Dermis microvascular lymphatic vessel endothelial cell (primary cell): ENCODE measurements at places on chromosomes 12 and 14.

DNA sequence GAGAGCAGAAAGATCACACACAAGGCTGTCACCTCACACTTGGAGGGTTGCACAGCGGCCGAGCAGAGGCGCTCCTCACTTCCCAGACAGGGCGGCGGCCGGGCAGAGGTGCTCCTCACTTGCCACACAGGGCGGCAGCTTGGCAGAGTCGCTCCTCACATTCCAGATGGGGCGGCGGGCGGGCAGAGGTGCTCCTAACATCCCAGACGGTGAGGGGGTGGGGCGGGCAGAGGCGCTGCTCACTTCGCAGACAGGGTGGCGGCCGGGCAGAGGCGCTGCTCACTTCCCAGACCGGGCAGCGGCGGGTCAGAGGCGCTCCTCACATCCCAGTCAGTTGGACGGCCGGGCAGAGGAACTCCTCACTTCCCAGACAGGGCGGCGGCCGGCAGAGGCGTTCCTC lies 9.1 kb downstream of the TMBIM4 start:
- DNase-seq, result no peak

DNA sequence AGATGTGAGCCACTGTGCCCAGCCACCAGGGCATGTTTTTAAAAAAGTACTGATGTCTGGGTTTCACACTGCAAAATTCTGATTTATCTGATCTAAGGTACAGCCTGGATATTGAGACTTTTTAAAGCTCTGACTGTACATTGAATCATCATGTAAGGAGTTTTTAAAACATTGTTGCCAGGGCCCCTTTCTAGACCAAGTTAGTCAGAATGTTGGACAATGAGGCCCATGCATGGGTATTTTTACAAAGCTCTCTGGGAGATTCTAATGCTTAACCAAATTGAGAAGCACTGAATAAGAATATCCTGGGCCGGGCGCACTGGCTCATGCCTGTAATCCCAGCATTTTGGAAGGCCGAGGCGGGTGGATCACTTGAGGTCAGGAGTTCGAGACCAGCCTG lies 16.7 kb downstream of the TMEM19 start:
- no peak for DNase-seq

- no peak for DNase-seq
These were observed 480.4 kb downstream of the DIO2 start for GRCh38 chr14:79730953-79731352.

GRCh38 chr12:122687086-122687485 lies 16.1 kb downstream of the HCAR2 start:
- DNase-seq, result no peak

DNA sequence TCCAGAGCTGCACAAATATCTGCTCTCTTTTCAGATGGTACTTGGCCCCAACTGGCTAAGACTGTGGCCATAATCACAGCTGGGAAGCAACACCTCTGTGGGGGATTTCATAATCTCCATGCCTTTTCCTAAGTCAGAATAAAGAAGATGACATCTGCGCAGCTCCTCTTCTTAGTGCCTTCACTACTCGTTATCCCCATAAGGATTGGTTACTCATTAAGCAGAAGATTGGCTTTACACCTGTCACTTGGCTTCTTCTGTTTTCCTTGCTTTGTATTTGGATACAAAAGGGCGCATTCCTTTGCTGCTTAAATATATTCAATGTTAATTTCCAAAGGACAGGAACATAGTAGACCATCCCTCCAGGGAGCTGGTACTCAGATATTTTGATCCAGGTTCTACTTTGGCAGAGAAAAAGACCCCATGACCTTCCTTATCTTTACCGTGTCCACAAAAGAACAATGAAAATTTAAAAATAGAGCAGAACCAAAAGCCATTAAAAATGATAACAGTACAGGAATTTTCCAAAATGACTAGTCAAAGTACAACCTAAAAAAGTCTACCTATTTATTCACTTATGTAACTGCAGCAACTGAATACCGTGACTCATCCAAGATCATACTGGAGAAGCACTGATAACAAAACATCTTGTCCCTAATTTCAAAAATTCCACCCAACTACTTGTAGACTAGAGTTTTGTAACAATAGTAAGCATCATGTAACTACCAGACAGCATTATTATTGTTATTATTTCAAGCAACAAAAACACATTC lies 352.3 kb upstream of the TMPO start:
- DNase-seq, result no peak

GRCh38 chr12:98106031-98106683 lies 409.2 kb upstream of the TMPO start:
- DNase-seq, result no peak

DNA sequence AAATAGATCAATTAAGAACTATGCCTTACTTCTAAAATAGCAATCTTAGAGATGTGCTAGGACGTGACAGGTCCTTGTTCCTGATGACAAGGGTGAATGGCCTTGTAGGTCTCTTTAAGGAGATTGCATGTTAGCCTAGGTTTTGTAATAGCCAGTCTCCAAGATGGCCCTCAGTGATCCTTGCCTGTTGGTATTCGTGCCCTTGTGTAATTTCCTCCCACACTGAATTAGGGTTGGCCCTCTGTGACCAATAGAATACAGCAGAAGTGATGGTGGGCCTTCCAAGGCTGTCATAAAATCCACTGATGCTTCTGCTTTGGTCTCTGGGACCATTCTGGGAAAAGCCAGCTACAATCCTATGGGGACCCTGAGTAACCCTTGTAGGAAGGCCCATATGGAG lies 38.2 kb upstream of the SNX6 start:
- no peak for DNase-seq

DNA sequence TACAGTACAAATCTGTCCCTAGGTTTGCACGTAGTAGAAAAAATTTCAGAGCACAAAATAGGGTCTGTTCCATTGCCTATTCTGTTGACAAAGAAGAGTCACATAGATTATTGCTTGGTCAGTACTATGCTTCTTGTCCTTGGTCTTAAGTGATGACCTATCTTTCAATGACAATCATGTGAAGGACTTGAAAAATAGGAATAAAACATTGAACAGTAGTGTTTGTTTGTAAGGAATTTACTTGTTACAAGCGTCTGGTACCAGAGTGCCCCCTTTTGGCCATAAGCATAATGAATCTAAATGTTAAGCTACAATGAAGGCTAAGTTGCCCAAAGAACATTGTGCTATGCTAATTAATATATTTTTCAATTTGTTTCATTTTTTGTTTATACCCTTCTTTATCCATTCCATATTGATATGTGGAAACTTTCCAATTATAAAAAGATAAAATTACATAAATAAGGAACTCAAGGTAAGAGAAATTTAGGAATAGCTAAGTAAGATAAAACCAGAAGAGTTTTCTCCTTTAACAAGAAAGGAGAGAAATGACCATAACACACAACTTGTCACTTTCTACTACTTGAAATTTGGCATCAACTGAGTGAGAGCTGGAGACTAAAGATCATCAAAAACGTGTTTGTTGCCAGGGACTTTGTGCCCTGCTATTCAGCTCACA lies 204.7 kb downstream of the EPS8 start:
- DNase-seq, result peak; percentile 81

DNA sequence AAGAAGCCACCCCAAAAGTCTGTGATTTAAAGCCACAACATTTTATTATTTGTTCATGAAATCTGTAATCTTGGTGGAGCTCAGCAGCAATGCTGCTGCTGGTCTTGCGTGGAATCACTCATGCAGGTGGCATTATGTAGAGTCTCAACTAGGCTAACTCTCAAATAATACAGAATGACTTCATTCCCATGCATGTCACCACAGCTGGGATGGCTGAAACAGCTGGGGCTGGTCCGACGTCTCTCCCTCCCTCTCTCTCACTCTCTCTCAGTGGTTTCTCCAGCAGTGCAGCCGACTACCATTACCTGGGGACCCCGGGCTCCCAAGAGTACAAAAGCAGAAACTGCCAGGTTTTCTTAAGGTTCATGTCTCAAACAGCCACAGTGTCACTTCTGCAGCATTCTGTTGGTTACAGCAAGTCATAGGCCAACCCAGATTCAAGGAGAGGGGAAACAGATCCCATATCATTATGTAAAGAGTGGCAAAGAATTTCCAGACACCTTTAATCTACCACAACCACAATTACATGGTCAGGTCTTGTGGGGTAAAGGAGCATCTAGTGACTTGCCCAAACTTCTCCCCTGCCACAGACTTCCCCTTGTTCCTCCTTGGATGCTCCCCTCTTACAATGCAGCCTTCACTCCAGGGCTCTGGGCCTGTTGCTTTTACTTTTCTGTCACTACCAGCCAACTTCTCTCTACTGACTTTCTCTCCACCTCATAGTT lies 192.0 kb upstream of the HMGA2 start:
- DNase-seq, result no peak

GRCh38 chr14:90087433-90087832 lies 25.6 kb downstream of the KCNK13 start:
- no peak for DNase-seq

DNA sequence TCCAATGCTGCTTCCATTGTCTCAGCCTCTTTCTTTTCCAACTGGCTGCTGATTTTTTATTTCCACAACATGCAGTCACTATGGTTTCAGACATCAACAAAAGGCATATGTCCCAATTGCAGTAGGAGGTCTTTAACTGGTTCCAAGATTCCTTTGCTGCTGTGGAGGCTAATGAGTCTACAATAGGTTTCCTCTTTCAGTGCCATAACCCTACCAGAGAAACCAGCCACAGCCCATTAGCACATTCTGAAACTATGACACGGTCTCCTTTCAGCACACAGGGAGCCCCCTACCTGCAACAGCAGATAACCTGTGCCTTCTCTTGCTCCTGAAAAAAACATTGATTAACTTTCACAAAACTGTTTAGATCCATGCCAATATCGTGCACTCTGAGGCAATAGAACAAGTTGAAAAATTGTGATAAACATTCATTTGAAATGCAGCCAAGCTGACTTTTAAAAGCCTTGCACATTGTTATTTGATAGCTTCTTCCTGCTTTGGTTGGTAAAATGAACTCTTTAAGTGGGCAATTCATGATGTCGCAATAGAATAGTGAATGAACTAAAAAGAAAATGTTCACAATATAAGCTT lies 32.4 kb downstream of the PLEKHG7 start:
- DNase-seq, result peak; percentile 95

DNA sequence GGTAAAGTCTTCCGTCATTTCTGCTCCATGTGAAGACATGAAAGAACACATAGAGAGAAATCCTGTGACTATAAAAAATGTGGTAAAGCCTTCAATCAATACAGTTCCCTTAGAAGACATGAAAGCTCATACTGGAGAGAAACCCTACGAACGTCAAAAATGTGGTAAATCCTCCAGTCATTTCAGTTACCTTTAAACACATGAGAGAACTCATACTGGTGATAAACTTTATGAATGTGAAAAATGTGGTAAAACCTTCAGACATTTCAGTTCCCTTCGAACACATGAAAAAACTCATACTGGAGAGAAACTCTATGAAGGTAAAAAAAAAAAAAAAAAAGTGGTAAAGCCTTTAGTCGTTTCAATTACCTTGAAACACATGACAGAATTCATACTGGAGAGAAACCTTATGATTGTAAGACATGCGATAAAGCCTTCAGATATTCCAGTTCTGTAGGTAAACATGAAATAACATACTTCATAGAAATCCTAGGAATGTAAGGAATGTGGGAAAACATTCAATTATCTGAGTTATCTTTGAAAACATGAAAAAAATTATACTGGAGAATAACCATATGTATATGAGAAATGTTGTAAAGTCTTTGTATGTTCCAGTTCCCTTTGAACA lies 60.4 kb downstream of the MAP4K5 start:
- DNase-seq, result no peak

DNA sequence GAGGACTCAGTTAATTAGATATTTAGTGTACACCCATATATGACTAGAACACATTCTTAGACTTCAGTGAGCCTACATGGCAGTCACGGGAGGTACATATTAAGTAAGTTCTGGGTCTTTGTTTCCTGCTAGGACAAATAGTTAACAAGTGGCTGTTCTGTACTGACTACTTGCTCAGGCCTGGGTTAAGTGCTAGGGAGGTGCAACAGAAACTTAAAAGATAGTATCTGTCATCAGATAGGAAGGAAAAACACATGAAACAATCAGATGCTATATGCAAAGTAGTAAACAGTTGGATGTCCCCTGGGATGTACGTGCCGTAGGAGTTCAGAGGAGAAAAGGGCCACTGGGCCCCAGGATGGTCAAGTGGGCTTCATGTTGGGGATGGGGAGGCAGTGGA lies 59.5 kb downstream of the SLC4A8 start:
- no peak for DNase-seq

DNA sequence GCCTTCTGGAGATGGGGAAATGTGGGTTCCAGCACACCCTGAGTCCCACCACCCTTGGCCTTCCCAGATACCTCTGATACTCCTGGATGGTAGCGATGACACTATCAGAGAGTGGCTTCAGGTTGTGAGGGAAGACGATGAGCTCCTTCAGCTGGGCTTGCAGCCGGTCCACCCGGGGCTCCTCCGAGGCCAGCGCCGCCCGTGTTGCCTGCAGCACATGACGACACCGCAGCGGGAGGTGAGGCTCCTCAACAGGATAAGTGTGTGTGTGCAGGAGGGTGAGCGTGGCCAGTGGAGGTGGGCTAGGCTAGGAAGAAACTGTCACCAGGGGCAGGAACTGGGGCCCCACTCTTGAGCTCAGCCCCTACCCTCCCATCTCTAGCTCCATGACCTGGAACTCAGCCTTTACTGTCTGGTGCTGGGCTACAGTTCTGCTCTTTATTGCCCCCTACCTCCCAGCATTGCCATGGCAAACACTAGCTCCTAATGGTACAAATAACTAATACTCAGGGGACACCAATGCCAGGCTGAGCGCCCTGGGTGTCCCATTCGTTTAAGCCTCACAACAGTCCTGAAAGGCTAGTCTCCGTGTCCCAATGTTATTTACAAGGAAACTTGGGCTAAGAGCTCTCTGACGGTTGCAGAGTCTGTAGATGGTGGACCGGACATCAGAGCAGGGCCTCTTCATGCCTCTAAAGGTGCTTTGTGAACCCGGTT lies 64.1 kb downstream of the SYNE3 start:
- no peak for DNase-seq

DNA sequence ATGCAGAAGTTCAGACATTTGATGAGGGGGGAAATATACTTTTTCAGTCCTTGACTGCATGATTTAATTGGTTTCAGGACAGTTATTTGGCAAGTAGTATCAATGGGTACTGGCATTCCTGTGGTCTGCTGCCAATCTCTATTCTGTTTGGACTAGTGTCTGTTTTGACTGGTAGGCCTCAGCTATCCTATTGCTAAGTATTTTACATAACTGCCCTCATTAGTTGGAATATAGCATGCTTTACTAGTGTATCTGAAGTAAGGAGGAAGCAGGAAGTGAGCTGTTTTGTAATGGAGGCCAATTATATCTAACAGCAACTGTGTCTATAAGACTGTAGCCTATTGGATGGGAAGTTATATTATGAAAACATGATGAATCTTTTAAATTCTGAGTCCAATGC lies 104.3 kb downstream of the FLRT2 start:
- DNase-seq, result peak; percentile 26

GRCh38 chr12:69821456-69822159 lies 3.4 kb upstream of the MYRFL start:
- peak; percentile 73 for DNase-seq

DNA sequence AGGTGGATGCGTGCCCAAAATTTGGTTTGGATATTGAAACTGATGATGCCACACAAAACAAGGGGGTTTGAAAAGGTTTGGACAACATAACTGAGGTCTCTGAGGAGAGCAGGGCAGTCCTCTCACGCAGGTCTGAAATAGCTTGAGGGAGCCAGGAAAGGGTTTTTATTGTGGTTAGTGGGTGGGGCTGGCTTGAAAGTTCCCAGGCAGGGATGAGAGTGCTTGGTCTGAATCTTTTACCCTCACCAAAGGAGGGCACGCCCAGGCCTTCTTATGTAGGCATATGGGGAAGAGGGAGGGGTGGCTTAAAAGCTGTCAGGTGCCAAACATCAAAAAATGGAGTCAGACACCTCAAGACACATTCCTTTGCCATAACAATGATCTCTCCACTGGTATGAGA lies 493.1 kb upstream of the CCDC196 start:
- no peak for DNase-seq
